ENCODE measurements at places on chromosomes 4 and X.

GRCh38 chr4:19455196-19455595 is 796.5 kb upstream of the SLIT2 start:
- DNase-seq: no peak

- DNase-seq: no peak
These were observed 73.7 kb upstream of the ACSL1 start for GRCh38 chr4:184899261-184900134.

GRCh38 chrX:108332281-108332680 is 105.9 kb downstream of the COL4A6 start:
- DNase-seq: no peak

- DNase-seq: no peak
These were observed 594.9 kb downstream of the TECRL start for GRCh38 chr4:63814171-63814964.

GRCh38 chr4:141826260-141826659 is 189.9 kb downstream of the IL15 start:
- DNase-seq: no peak

GRCh38 chr4:36067116-36067515 is 177.2 kb downstream of the ARAP2 start:
- no peak for DNase-seq

Data from NCI-H446 treated with DMSO at 0.1 percent for 48 hours (cell line).